CD4-positive, alpha-beta T cell (primary cell): ENCODE measurements at places on chromosomes 1 and 21. TPM values are rescaled to one million over a fixed set of nuclear protein-coding genes. Genes with fewer than 3 reads are reported as not detected.

DNA sequence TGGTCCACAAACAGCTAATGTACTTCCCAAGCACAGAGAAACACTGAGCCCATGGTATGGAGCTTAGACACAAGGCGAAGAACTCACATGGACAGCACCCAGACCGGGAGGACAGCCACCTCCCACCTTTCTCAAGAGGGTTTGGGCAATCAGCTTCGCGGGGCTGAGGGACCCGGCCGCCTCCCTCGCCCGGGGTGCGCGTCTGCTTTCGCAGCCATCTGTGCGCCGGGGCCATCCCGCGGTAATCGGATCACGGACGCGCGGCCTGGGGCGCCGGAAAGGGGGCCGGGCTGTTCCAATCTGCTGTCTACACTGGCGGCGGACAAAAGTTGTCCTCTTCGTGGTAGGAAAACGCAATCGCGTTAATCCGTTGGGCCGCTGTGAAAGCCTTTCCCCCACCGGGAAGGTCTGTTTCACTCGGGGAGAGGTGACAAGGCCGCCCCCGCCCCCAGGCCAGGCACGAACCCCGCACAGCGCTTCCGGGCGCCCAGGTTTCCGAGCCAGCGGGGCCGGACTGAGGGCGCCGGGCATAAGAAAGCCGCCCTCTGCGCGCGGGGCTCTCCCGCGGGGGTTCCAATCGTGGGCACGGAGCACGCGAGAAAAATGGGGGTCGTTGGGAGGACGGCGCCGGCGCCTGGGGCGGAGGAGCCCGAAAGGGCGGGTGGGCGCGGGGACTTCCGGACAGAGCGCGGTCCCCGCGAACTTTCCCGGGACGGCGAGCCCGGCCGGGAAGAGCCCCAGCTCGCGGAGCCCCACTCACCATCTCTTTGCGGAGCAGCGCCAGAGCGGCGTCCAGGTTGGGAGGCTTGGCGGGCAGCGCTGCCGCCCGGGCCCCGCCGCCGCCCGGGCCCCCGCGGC, 664 bp downstream of the FAM89A start:
- peak; percentile 44 for DNase-seq

DNA sequence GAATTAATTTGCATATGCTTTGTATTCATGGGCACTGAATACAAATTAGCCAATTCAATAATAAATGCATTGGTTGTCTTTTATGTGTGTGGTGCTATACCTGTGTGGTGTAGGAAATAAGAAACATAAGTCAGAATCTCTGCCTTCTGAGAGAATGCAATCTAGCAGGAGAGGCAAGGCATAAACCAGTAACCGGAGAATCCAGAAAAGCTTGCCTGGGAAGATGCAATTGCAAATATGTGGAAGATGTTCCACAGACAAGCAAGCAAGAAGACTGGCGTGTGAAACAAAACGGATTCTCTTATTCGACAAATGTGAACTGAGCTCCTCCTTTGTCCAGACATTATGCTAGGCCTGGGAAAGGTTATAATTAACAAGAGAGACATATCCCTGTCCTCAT, 134.3 kb downstream of the NR5A2 start:
- DNase-seq, result no peak

DNA sequence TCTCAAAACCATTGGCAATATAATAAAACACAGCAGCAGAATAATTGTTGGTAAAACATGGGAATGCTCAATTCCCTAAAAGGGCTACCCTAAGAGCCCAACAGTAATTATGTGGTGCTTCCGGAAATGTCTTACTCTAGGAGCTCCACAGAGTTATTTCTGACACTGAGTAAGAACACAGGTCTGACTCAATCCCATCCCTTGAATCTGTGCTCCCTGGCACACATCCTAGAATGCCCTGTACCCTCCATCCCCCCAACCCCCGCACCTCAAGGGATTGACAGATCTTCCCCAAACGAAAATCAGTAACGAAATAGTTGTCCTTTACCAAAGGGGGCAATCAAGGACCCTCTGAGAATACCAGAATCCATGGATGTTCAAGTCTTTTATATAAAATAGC, 71.9 kb downstream of the SMYD2 start:
- DNase-seq, result no peak

DNA sequence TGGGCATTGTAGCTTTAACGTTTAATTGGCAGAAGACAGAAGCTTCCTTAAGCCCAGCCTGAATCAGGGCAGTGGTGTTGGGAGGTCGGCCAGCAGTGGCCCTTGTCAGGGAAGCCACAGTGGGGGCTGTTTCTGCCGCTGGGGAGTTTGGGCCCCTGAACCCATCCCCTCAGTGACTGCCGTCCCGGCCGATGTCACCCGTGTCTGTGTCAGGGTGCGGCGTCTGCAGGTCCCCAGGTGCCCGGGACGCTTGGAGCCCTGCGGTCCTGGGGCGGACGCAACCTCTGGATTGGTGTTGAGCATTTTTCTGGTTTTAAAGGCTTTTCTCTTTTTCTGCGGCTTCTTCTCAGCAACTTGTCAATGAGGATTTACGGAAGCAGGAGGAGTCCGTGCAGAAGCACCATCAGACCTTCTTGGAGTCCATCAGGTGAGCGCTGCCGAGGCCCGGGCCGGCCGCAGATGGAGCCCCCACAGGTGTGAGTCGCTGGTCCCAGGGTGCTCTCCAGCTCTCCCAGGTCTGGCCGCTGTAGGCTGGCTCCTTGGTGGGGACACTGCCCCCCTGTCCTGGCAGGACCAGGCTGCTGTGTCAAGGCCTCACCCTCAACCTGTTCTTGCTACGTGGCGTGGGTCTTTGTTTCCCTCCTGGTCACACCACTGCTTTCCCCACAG, 2.3 kb downstream of the ATAD3C start:
- DNase-seq, result no peak

DNA sequence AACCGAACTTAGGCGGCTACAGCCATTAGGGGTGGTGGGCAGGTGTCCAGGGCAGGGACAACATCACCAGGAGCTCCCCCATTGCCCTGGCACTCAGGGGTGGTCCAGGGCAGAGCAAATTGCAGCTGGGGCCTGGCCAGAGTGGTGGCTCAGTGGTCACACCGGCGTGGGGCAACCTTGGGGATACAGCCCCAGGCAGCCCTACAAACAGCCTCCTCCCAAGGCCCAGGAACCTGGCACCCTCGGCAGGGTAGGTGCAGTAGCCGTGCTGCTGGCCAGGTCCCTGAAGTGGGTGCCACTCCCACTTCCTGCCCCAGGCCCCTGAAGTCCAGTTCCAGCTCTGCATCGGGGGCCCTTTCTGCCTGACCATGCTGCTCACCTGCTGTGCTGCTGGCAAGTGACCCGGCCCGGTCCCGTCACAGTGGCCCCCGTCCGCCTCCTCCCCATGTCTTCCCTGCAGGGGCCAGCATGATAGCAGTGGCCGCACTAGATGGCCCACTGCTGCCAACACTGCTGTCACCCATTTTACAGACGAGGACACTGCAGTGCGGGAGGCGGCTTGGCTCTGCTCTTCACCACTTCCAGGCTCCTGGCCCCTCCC, 712.8 kb downstream of the MATN1 start:
- no peak for DNase-seq

DNA sequence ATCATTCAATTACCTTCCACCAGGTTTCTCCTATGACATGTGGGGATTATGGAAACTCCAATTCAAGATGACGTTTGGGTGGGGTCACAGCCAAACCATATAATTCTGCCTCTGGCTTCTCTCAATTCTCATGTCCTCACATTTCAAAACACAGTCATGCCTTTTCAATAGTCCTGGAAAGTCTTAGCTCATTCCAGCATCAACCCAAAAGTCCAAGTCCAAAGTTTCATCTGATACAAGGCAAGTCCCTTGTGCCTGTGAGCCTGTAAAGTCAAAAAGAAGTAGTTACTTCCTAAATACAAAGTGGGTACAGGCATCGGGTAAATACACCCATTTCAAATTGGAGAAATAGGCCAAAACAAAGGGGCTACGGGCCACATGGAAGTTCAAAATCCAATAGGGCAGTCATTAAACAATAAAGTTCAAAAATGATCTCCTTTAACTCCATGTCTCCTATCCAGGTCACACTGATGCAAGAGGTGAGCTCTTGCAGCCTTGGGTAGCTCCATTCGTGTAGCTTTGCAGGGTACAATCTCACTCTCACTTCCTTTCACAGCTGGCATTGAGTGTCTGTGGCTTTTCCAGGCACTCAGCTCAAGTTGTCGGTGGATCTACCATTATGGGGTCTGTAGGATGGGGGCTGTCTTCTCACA, 112.9 kb downstream of the FCRL5 start:
- DNase-seq, result no peak

DNA sequence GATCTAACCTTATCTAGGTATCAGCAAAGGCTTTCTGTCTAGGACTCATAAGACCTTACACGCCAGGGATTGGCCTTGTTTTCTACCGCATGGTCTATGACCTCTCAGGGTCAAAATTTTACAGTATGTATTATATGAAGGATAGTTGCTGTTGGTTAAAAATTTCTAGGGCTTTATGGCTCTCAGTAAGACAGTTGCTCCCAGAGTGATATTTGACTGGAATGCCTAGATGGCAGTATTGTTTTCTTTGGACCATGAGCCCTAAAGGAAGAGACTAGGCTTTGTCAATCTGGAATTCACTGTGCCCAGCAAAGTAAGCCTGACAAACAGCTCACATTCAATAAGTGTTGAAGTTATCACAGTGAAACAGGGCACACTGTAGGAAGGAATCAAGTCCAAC, 37.6 kb downstream of the C1orf87 start:
- DNase-seq, result no peak

GRCh38 chr1:24768873-24769605, 23.8 kb downstream of the CLIC4 start:
- no peak for DNase-seq

GRCh38 chr1:232655028-232655745, 25.3 kb upstream of the SIPA1L2 start:
- no peak for DNase-seq

DNA sequence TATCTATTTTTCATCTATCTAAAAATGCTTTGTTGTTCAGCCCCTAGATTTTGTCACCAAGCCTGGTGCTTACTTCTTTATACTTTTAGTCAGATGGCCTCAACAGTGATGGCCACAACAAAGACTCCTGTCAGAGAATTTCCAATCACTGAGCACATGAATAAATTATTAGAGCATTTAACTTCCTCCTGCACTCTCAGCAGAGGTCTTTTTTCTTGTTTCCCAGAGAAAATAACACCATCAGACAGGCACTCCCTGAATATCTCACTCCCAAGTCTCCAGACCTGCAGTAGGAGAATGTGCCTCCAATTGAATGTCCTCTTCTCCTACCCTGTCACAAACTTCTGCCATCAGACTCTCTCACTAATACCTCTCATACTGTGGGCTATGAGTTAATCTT, 616.0 kb upstream of the NR5A2 start:
- no peak for DNase-seq

- no peak for DNase-seq
These were observed 34.8 kb downstream of the RIMS3 start for GRCh38 chr1:40630488-40631223.

- DNase-seq, result no peak
These were observed 97.1 kb upstream of the MAGI3 start for GRCh38 chr1:113293256-113293626.

DNA sequence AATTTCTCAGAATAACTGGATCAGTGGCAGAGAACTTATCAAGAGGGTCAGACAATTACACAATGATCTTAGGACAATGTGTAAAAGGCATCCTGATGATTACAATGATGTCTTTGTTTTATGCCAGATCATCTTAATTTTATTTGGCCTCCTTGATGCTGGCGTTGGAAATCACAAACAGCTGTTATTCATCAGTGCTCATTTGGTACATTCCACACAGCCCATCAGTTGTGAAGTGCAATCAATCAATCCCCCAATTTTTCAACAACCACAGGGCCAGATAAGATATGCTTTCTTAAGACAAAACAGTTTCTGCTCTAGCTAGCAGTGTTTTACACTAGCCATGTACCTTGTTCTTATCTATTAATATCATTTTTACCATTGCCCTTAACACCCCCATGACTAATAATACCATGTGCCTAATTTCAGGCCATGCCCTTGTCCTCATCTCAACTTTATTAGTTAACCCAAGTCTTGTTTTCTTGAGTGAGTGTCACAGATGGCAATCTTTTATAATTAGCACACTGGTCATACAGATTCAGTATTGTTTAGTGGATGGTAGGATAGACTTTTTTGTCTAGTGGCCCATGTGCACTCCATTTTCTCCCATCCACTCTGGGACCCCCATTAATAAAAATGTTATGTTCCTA, 40.8 kb upstream of the COL24A1 start:
- DNase-seq, result no peak

- DNase-seq, result peak; percentile 10
These were observed 415.4 kb downstream of the TTLL7 start for GRCh38 chr1:83583351-83584014.

DNA sequence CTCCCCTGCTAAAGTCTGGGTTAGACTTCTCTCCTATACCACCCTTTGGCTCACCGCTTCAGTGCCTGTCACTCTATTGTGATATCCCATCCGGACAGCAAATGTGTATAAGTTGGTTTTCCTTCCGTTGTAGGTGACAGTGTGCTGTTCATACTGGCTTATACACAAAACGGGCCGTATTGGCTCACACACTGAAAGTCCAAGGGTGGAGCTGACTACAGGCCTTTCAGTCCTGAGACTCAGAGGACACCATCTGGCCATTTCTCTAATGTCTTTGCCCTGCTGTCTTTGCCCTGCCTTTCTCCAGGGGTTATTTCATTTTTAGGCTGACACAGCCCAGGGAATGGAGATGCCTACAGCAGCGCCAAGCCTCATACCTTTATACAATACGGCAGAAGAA, 90.7 kb downstream of the URB2 start:
- DNase-seq, result no peak

DNA sequence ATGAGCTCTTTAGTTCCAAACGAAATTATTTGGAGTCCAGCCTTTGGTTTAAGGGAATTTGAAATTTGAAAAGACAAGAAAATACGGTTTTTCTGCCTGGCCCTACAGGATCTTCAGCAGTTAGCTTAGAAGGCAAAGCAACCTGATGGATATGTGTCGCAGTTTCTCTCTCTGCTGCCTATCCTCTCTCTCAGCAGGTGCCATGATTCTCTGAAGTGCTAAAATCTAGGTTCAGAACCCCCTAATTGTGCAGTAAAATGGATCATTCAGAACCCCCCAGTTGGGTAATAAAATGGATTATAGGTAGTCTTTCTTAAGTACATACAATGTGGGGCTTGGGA, 446 bp upstream of the DEPDC1 start:
- DNase-seq, result no peak

OR2T2 gene
- total RNA-seq, result not detected

HSD3B1 gene
- total RNA-seq, result not detected

ZBTB8A gene
- total RNA-seq, result not detected

SFT2D2 gene
- total RNA-seq, result 47.0 TPM

TEX38 gene
- total RNA-seq, result not detected

TAF1A gene
- total RNA-seq, result 4.1 TPM

CFAP74 gene
- not detected for total RNA-seq

TBX19 gene
- 1.8 TPM for total RNA-seq

PGLYRP3 gene
- total RNA-seq, result not detected

CFAP126 gene
- total RNA-seq, result not detected

LDLRAD1 gene
- total RNA-seq, result not detected
